WTC11 (cell line): ENCODE measurements at places on chromosomes 3 and 15.

DNA sequence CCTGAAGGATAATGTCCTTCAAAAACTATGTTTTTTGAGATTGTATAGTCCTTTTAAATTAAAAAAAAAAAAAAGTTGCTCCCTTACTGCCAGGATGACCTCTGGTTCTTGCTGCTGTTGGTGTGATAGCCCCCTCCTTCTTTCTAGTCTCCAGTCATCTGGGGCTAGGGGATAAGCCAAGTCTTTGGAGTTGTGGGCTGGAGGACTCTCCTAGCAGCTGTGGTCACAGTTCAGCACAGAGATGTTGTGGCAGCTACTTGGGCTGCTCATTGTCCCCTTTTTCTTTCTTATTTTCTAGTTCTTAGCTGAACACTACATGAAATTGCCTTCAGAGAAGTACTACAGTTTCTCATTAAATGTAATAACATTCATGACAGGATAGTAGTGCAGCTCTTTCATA is 39.2 kb upstream of the APH1B start:
- no peak for DNase-seq

GRCh38 chr3:109977897-109978296 is 640.6 kb upstream of the DPPA4 start:
- DNase-seq, result no peak

GRCh38 chr15:58457466-58457965 is 25.7 kb downstream of the LIPC start:
- DNase-seq, result no peak

GRCh38 chr3:39639344-39640236 is 169.8 kb upstream of the MYRIP start:
- DNase-seq, result no peak

DNA sequence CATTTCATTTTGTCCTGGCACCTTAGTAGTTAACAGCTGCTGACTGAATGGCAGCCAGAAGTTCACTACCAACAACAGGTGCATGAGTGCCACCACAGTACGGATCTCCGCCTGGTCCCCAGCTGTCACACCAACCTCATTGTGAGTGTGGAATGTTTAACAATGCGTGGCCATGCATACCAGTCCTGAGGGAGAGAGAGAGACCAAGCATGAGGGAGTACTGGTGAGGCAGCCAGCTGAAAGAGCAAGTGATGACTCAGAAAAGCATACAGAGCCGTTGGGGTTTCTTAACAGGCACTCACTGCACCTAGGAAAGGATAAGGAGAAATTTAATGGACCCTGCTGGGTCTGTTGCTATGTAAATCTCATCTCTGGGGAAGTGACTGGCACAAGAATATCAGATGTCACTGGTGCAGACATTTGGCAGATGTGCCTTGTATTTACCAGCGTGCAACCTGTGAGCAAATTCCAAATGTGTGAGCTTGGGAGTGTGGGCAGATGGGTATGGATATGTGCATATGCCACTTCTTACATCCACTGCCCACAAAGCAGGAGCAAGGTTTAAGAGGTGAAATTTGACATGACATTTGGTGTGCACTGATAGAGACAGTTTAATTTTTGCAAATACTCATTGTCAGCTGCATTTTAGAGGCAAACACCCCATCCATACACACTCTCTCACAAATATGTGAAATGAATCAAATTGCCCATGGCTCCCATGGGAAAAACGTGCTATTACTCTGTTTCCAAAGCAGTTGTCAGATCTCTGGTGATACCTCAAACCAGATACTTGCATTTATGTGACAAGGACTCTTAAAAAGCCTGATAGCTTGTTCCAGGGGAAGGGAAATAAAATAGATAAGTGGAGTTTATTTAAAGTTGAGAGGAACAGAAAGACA is 245.2 kb upstream of the ARPP21 start:
- no peak for DNase-seq
